SJCRH30 (cell line): ENCODE measurements at places on chromosomes 13 and 19. TPM values are rescaled to one million over a fixed set of nuclear protein-coding genes. Genes with fewer than 3 reads are reported as not detected.

GRCh38 chr13:35387682-35388250 is 88.7 kb downstream of the MAB21L1 start:
- H3K27ac ChIP-seq: no peak overlapping the region
- H3K4me1 ChIP-seq: no peaks in the 10 kb centered on the region
- DNase-seq: no peak
- H3K4me3 ChIP-seq: no peak overlapping the region
- no peaks in the 10 kb centered on the region for H3K27me3 ChIP-seq

DNA sequence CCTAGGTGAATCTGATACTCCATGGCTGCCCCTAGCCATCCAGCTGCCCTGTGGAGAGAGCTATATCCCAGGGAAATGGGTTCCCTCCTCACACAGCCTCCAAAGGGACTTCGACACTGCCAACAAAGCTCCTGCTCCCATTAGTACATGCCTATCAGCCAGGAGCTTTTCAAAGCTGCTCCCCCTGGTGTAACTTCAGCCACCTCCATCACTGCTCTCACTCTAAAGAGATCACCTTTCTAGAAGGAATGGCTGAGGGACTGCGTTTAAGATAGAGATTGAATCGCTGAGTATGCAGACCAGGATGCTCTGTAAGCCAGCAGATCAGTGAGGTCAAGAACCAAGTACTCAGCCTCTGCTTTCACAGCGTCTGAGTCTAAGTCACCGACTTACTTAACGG is 213.7 kb downstream of the NALCN start:
- H3K27ac ChIP-seq: no peak overlapping the region
- DNase-seq: no peak
- H3K4me1 ChIP-seq: no peaks in the 10 kb centered on the region
- H3K36me3 ChIP-seq: no peaks in the 10 kb centered on the region
- H3K27me3 ChIP-seq: no peaks in the 10 kb centered on the region
- no peak overlapping the region for H3K4me3 ChIP-seq

GRCh38 chr13:62246581-62246980 is 830.9 kb upstream of the PCDH20 start:
- H3K27ac ChIP-seq: no peak overlapping the region
- DNase-seq: no peak
- peaks cover 8% of the 10 kb centered on the region for H3K4me1 ChIP-seq
- no peaks in the 10 kb centered on the region for H3K36me3 ChIP-seq
- H3K4me3 ChIP-seq: no peak overlapping the region
- no peaks in the 10 kb centered on the region for H3K27me3 ChIP-seq

GRCh38 chr19:50501568-50502475 is 9.2 kb downstream of the JOSD2 start:
- no peaks in the 10 kb centered on the region for H3K27me3 ChIP-seq
- H3K4me1 ChIP-seq: peaks cover 20% of the 10 kb centered on the region
- peak overlapping the region; percentile 69 for H3K4me3 ChIP-seq
- H3K36me3 ChIP-seq: no peaks in the 10 kb centered on the region
- peak; percentile 55 for DNase-seq

DNA sequence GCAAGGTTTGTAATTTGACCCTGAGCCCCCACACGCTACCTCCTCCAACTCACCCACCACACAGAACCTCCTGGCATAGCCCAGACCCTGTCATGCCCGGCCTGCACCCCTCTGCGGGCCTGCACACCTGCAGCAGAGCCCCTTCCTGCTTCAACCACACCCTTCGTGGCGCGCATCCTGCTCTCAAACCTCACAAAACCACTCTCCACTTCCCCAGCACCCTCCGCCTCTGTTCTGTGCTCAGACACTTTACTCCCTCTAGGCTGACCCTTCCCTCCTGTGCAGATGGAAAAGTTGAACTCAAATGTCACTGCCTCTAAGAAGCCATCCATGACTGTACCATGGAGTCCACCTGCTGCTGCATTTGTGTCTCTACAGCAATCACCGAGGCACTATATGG is 28.5 kb downstream of the FAAP24 start:
- no peaks in the 10 kb centered on the region for H3K4me1 ChIP-seq
- DNase-seq: no peak
- no peaks in the 10 kb centered on the region for H3K27me3 ChIP-seq

GRCh38 chr19:49129238-49129583 is 9.9 kb downstream of the PPFIA3 start:
- H3K27ac ChIP-seq: peak overlapping the region; percentile 52
- H3K27me3 ChIP-seq: no peaks in the 10 kb centered on the region
- peak overlapping the region; percentile 53 for H3K4me3 ChIP-seq
- H3K36me3 ChIP-seq: peaks cover 19% of the 10 kb centered on the region
- peak; percentile 86 for DNase-seq

DNA sequence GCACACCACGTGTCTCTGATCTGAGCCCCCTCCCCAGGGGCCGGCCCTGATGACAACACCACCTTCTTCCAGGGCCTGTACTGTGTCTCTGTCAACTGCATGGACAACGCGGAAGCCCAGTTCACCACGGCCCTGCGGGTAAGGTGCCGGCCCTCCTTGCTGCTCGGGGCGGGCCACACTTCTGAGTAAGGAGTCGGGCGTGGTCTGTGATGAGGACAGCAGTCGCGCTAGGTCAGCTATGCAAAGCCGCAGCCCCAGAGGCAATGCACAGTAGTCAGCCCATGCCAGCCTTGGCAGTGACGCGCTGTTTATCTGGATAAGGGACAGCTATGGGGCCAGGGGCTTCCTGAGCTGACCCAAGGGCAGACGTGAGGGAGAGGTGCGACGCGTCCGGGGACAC is 24.6 kb downstream of the MAU2 start:
- DNase-seq: no peak
- no peaks in the 10 kb centered on the region for H3K27me3 ChIP-seq
- H3K4me3 ChIP-seq: no peak overlapping the region
- H3K27ac ChIP-seq: no peak overlapping the region
- peaks cover 14% of the 10 kb centered on the region for H3K36me3 ChIP-seq
- no peaks in the 10 kb centered on the region for H3K4me1 ChIP-seq

DNA sequence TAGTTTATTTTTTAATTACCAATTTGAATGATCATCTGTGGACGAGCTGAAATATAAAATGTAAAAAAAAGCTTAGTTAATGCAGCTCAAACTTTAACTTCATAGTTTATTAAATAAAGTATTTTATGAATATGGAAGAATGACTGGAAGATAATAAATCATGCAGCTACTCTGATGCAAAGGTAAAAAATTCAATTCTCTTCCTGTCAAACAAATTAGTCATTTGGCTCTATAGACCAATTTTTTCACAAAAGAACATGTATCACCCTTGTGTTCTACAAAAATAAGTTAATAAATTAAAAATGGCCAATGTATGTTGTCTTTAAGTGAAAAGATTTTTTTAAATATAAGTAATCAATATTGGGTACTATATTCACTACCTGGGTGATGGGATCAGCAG is 26.2 kb downstream of the EXOSC8 start:
- no peaks in the 10 kb centered on the region for H3K4me1 ChIP-seq
- H3K4me3 ChIP-seq: no peak overlapping the region
- H3K27ac ChIP-seq: no peak overlapping the region
- H3K27me3 ChIP-seq: no peaks in the 10 kb centered on the region
- DNase-seq: no peak
- H3K36me3 ChIP-seq: peaks cover 90% of the 10 kb centered on the region

The SIGLECL1 gene
- total RNA-seq: not detected in 2 replicates

The APOE gene
- total RNA-seq: 4.5 and 6.5 TPM in 2 replicates

The ZFR2 gene
- total RNA-seq: not detected in 2 replicates

The ZGLP1 gene
- 0.89 and 2.1 TPM in 2 replicates for total RNA-seq

The WDR87 gene
- total RNA-seq: not detected in 2 replicates

The PEG3 gene
- 501 and 545 TPM in 2 replicates for total RNA-seq

The TEX26 gene
- total RNA-seq: not detected in 2 replicates

The ZNF723 gene
- total RNA-seq: not detected in 2 replicates

The TTYH1 gene
- not detected in 2 replicates for total RNA-seq
